ENCODE measurements at places on chromosomes 7 and 10.

GRCh38 chr7:116271161-116271913 lies 61.0 kb downstream of the TES start:
- no peak for DNase-seq

GRCh38 chr7:72785166-72785955 lies 42.6 kb downstream of the TYW1B start:
- DNase-seq = no peak

GRCh38 chr10:95920798-95921426 lies 13.1 kb downstream of the CC2D2B start:
- no peak for DNase-seq

DNA sequence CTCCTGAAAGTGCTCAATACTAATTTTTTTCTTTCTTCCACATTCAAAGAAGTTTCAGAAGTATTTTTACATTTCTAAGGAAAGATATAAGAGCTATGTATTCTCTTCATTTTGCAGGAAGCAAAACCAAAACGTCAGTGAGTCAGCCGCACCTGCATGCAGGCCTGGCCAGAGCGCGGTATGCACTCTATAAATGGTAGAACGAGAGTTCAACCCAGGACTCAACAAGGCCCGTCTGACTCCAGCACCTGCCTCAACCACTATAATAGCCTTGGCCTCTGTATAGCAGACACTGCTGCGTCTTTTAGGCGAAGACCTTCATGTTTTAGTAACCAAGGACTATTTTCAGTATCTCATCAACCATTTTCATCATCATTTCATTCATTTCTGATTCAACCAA lies 113.2 kb downstream of the KMT2E start:
- no peak for DNase-seq

GRCh38 chr10:124294811-124295770 lies 123.6 kb downstream of the OAT start:
- DNase-seq = no peak

DNA sequence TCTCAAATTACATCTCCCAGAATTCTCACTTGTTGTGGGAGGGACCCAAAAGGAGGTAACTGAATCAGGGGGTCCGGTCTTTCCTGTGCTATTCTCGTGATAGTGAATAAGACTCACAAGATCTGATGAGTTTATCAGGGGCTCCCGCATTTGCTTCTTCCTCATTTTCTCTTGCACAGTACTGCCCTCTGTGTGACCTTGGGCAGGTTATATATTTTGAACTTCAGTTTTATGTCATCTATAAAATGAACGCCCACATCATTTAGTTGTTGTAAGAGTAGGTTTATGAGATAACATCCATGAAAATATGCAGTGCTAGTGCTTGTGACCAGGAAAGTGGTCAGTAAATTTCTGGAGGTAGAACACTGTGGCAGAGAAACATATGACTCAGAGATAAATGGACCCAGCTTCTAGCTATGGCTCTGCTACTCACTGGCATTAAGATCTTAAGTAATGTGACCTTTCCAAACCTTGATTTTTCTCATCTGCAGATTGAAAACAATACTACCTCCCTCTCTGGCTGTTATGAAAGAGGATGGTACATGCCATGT lies 44.3 kb downstream of the SCRN1 start:
- no peak for DNase-seq

GRCh38 chr10:119859420-119860258 lies 13.0 kb downstream of the MCMBP start:
- no peak for DNase-seq

- DNase-seq = no peak
Observed at GRCh38 chr7:4687956-4688355, 5.9 kb downstream of the FOXK1 start.

- DNase-seq = no peak
Observed at GRCh38 chr10:91135113-91135512, 85.3 kb upstream of the PCGF5 start.

- no peak for DNase-seq
Observed at GRCh38 chr7:38796626-38797501, 112.1 kb downstream of the VPS41 start.

GRCh38 chr7:135197906-135198655 lies 13.2 kb downstream of the WDR91 start:
- no peak for DNase-seq

DNA sequence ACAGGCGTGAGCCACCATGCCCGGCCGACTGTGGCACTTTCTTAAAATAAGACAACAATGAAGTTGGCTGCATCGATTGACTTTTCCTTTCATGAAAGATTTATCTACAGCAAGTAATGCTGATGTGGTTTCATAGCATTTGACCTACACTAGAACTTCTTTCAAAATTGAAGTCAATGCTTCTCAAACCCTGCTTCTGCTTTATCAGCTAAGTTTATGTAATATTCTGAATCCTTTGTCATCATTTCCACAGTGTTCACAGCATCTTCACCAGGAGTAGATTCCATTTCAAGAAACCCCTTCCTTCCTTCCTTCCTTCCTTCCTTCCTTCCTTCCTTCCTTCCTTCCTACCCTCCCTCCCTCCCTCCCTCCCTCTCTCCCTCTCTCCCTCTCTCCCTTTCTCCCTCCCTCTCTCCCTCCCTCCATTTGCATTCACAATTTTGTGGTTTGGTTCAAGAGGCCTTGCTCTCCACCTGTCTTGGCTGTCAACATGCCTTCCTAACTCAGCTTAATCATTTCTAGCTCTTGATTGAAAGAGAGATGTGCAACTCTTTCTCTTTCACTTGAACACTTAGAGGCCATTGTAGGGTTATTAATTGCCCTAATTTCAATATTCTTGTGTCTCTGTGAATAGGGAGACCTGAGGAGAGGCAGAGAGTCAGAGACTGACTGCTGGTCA lies 52.1 kb downstream of the HDAC9 start:
- no peak for DNase-seq

- DNase-seq = no peak
Observed at GRCh38 chr10:5618829-5619228, 47.6 kb downstream of the ASB13 start.

DNA sequence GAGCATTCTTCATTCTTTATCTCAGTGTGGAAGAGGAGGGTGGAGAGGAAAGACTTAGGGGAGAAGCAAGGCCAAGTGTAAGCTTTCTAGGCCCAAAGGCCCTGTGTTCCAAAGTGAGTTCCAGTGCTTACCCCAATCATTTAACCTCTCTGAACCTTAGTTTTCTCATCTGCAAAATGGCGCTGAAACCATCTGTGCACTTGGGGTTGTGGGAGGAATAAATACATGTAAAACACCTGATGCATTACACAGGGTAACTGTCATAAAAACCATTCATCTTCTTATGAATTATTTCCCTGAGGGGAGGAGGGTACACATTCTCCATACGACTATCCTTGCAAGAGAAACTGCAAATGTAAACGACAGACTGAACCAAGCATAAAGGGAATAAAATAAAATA lies 19.0 kb downstream of the PIK3AP1 start:
- no peak for DNase-seq

DNA sequence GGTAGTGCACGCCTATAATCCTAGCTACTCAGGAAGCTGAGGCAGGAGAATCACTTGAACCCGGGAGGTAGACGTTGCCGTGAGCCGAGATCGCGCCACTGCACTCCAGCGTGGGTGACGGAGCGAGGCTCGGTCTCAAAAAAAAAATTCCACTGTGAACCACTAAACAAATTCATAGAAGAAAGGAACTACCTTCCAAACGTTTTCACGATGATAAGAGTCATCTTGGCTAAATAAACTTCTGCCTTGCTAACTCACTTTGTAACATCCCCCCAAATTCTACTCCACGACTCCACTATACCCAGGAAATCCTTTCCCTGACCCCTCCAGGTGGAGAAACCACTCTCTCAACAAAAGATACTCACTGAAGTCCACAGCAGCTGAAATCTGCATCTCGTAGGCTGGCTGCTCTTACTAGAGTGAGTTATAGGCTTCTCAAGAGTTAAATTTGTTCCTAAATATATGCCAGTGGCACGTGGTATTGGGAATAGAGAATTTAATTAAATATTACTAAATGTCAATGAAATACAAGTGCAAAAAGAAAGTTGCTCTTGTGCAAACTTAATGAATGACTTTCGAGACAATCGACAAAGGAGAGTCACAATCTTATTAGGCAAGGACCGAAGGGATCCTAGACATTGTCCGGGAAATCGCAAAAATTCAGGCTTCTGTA lies 1.6 kb upstream of the GTF2I start:
- no peak for DNase-seq
